ENCODE measurements at places on chromosomes 11 and 22.

DNA sequence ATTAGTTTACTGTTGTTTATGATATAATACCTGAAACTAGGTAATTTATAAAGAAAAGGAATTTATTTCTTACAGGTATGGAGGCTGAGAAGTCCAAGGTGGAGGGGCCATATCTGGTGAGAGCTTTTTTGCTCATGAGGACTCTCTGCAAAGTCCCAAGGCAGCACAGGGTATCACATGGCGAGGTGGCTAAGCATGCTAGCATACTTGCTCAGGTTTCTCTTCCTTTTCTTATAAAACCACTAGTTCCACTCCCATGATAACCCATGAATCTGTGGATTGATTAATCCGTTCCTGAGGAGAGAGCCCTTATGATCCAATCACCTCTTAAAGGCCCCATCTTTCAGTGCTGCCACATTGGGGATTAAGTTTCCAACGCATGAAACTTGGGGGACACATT is 82.7 kb downstream of the PHF21A start:
- DNase-seq: no peak

GRCh38 chr11:67027483-67027930 is 4.6 kb downstream of the SYT12 start:
- DNase-seq: no peak

DNA sequence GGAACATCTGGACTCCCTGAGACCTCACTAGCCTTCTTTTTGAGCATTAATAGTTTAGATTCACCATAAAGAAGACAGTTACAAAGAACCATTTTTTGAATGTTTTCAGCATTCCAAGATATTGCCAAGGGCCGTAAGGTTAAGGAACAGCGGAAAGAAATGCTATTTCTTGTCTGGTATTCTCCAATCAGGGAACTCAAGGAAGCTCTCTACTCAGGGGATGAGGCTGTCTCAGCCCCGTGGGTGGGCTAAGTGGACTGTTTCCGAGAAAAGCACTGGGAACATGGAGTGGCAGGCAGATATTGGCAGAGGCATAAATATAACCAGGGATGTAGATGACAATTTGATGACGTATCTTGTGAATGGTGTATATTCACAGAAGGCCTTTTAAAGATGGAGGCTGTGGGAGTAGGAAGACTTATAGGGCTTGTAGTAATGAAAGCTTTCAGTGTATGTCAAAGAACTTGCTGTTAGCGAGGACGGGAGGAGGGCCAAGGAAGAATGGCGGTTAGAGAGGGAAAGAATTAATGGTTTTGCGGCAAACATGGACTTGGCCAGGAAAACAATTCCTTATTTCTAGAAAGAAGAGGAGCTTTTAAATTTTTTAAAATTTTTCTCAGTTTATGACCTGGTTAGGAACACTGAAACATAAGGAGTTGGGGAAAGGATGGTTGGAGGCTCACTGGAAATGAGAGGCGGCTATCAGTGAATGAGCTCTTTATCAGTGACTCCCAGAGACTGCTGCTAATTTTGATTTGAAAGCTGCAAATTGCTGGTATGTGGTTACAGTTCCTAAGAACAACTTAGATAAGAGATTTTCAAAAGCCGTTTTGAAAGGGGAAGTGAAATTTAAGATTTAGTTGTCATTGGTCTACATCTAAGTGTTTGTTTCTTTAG is 64.6 kb downstream of the ST3GAL4 start:
- no peak for DNase-seq

DNA sequence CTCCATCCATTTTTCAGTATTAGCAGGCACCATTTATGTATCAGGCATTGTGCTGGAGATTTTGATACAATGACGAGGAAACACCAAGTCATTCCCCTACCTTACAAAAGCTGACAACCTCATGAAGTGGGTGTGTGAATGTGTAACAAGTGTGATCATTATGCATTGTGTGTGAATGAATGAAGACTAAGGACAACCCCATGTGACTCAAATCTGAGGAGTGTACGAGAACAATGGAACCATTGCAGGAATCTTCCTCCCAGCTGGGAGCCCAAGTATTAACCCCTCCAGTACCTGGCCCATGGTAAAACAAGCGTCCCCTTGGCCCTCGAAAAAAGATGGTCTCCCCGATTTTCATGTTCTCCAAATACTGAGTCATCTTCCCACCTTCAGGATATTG is 4.4 kb downstream of the CYB5R2 start:
- DNase-seq: no peak

DNA sequence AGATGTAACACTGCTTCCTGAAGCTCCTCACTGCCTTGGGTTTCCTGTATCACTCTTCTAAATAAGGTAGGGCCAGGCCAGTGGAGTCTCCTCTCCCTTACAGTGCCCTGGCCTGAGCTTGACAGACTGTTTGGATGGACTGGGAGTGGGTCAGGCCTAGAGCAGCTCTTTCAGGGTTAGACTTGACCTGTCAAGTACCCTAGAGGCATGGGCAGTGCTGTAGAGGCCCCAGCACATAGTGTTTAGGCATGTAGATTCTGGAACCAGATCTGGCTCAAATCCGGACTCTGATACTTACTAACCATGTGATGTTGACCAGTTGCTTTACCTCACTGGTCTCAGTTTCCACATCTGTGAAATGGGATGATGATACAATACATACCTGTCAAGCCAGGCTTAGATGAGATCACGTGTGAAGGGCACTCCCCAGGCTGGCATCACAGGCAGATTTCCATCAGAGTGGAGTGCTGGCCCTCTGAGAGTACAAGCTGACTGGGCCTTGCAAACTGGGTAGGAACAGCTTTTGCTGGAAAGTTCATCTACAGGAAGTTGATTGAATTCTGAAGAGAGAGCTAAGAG is 1.4 kb upstream of the MICAL2 start:
- DNase-seq: no peak

- DNase-seq: peak; percentile 27
Measured at GRCh38 chr11:124875943-124876817, 10.9 kb downstream of the ROBO3 start.

DNA sequence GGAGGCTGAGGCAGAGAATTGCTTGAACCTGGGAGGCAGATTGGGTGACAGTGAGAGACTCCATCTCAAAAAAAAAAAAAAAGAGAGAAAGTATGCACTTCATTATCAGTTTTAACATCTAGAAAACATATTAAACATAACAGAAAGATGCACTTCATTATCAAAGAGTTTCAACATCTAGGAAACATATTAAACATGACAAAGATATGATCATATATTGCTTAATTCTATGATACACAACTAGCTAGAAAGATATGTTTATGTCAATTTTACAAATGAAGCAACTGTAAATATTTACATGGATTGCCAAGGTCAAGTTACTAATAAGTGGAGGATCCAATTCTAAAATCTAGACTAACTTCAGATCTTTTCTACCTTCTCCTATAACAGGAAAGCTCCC is 50.4 kb upstream of the CTSC start:
- DNase-seq: no peak

DNA sequence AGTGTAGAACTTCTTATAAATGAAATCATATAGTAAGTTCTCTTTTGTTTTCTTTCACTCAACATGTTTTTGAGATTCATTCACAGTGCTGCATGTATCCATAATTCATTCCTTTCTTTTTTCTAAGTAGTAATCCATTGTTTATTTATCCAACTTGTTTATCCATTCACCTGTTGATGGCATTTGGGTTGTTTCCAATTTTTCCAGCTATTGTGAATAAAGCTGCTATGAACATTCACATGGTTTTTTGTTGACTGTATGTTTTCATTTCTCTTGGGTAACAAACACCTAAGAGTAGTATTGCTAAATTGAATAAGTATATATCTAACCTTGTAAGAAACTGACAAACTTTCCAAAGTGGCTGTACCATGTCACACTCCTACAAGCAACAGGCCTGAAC is 23.5 kb downstream of the MRTFA start:
- no peak for DNase-seq

DNA sequence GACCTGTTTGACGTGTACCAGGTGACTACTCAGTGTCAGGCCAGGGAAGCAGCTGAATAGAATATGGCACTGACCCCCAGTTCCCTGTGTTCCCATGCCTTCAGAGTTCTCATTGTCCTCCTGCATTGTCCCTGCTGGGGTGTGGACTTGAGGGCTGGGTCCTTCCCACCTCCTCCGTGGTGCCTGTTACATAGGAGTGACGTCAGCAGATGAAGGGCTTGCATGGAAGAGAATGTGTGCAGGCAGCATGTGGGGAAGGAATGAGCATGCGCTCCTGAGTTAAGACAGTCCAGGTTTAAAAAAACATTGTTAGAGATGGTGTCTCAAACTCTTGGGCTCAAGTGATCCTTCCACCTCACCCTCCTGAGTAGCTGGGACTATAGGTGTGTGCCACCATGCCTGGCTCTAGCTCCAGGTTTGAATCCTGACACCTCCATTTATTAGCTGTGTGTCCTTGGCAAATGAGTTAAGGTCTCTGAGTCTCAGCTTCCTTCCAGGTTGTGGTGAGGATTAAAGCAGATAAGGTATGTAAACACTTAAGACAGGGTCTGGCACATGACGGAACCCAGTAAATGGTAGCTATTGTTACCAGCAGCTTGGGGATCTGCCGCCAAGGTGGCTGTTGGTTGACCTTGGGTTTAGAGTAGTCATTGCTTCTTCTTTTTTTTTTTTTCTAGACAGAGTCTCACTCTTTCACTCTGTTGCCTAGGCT is 7.5 kb upstream of the SOX10 start:
- DNase-seq: no peak

- no peak for DNase-seq
Measured at GRCh38 chr22:33299245-33299956, 241.2 kb upstream of the SYN3 start.

DNA sequence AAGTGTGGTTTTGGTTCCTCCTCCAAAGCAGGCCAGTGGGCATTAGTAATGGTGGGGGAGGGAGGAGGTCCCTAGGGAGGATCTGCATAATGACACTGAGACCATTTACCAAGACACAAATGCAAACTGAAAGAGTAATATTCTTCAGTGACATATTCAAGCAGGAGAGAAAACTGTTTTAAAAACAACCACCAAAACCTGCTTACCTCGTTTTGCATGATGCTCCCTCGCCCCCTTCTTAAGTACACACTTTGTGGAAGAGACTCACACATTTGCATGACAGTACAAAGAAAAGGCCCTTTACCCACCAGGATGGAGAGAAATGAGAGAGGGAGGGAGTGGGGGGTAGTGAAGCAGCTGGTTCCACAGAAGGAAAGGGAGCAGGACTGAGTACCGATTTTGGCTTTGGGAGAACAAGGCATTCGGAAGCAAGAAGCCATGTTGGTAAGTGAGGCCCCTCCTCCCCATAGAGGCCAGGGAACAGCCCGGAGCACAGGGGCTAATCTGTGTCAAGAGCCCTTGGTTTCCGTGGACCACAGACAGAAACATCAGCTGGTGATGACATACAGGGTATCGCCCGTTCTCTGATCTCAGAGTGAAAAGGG is 13.0 kb upstream of the OPCML start:
- no peak for DNase-seq

DNA sequence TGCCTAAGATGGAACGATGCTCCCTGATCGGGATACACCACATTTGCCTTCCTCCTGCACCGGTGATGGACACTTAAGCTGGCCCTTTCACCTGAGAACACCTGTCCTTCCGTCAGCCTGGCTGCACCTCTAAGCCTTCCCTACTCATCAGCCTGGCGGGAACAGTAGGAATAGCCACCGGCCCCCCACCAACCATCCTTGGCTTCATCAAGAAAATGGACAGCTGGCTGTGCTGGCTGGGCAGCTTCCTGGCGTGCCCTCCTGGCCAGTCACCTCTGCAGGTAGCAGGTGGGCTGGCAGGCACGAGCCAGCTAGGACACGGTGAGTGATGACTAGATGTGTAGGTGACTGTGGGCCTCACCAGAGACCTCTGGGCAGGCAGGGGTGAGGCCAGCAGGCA is 142.8 kb downstream of the CTTN start:
- no peak for DNase-seq

DNA sequence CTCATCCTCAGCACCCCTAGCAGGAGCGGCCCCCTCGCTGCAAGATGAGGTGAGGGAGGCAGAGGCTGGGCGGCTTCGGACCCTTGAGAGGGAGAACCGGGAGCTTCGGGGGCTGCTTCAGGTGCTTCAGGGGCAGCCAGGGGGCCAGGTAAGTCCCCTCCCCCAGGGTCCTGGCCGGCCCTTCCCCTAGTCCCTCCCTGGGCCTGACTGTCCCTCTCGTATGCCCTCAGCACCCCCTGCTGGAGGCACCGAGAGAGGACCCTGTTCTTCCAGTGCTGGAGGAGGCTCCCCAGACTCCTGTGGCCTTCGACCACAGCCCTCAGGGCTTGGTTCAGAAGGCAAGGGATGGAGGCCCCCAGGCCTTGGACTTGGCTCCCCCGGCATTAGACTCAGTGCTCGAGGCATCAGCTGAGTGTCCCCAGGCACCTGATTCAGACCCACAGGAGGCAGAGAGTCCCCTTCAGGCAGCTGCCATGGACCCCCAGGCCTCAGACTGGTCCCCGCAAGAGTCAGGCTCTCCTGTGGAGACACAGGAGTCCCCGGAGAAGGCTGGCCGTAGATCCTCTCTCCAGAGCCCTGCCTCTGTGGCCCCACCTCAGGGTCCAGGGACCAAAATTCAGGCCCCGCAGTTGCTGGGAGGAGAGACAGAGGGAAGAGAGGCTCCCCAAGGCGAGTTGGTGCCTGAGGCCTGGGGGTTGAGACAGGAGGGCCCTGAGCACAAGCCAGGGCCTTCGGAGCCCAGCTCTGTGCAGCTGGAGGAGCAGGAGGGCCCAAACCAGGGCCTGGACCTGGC is 4.0 kb downstream of the CCDC88B start:
- no peak for DNase-seq

- DNase-seq: no peak
Measured at GRCh38 chr11:2185324-2186085, 13.9 kb upstream of the TH start.

DNA sequence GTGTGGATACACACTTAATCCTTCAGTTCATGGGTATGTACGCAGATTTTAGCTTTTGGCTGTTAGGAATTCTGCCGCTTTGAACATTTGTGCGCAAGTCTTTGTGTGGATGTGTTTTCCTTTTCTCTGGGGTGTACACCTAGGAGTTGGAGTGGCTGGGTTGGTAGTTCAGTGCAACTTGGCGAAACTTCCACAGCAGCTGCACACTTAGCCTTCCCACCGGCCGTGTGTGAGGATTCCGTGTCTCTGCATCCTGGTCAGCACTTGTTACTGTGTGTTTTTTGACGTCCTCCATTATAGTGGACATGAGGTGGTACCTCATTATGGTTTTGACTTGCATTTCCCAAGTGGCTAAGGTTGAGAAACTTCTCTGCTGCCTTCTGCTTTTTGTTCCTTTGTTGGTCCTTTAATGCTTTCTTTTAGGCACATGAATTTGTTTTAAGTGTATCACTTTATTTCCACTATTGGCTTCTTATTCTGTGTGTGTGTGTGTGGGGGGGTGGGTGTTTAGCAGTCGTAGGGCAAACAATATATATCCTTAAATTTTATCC is 72.1 kb upstream of the SLC25A18 start:
- no peak for DNase-seq

DNA sequence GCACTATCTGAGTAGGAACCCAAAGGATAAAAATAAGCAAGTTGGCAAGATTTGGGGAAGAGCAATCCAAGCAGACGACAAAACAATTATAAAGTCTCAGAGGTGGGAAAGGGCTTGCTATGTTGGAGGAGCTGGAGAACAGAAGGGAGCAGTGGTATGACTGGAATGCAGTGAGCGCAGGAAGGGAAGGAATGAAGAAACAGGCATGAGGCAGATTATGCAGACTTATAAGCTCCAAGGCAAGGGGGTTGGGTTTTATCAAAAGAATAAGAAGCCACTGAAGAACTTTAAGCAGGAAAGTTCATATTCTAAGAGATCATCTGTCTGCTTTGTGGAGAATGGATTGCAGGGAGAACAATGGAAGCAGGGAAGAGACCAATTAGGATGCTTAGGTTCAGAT is 31.7 kb downstream of the PGM2L1 start:
- no peak for DNase-seq
